ENCODE measurements at places on chromosomes 1 and 21.

DNA sequence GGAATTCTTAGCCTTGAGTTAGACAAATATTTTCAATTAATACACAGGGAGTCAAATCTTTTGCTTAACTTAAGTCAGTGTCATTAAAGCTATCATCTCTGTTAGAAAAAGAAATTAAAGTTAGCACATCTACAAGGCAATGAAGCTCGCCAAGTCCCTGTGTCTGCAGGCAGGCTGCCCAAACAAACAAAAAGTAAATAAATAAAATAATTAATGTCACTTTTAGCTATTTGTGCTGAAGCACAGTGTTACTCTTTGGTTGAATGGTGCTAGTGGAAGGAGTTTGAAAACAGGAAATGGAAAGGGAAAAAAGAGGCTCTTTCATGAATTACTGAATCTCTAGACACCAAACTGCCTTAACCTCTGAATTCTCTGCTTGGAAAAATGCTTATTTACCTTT, 37.1 kb upstream of the COL11A1 start:
- DNase-seq = no peak

DNA sequence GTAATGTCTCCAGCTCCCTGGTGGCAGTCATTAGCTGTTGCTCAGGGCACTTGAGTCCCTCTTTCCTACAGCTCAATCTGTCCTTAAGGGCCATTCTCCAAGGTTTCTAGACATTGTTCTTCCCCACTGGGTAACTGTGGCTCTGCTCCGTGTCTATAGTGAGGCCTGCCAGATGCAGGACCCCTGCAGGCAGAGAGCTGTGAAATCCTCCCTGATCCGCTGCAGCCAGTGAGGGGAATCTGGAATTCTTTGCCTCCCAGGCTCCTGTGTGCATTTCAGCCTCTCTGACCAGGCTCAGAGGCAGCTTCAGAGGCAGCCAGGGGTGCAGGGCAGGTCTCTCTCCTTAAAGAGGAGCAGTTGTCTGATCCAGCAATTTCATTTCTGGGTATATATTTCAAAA, 14.4 kb upstream of the IGSF21 start:
- DNase-seq = no peak

GRCh38 chr1:2322581-2323211, 68.7 kb downstream of the MORN1 start:
- DNase-seq = no peak

- no peak for DNase-seq
Observed at GRCh38 chr1:194437135-194437534, 1250.7 kb upstream of the B3GALT2 start.

DNA sequence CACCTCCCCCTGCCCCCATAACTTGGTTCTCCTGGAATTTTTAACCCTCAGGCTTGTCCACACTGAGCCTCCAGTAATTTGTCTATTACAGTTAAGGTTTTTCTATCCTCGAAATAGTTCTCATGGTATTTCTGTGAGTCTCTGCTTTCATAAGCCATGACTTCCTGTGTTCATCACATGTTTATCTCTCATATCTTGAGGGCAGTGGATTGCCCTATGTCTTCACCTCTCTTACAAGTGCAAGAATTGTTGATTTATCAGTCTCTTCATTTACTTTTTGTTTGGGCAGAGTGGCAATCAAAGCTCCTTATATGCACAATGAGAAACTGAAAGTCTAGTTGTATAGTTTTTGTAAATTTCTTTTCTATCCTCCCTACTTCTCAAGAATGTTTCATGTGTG, 328.4 kb downstream of the PLA2G4A start:
- no peak for DNase-seq

DNA sequence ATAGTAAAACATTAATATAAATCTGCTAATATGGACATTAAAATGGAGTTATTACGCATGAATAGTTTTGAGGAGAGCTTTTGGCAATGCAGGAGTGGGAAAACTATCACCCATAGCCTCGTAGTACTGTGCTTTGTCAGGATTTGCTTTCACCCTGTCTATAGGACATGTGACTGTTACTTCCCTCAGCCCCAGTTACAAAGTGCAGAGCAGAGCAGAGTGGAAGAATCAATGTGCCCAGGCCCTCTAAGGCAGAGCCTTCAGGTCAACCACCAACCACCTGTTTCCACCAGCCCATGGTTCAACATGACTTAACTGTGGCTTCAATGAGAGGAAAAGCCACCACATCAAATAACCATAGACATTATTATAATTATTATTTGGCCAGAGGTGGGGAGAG, 68.9 kb upstream of the C8B start:
- DNase-seq = no peak

- no peak for DNase-seq
Observed at GRCh38 chr1:200780545-200781369, 42.1 kb downstream of the CAMSAP2 start.

Data from Jurkat, Clone E6-1 (cell line).